ENCODE measurements at places on chromosomes 7 and 10.
A peak's percentile ranks its signal among the peaks of the same experiment; 100 is the strongest.

GRCh38 chr7:159211540-159212182 is 67.0 kb upstream of the VIPR2 start:
- DNase-seq: no peak

- no peak for DNase-seq
Measured at GRCh38 chr7:32178677-32179366, 108.6 kb upstream of the PDE1C start.

- DNase-seq: no peak
Measured at GRCh38 chr10:35532141-35532540, 73.0 kb upstream of the GJD4 start.

GRCh38 chr10:89869180-89869579 is 167.8 kb downstream of the KIF20B start:
- DNase-seq: no peak

GRCh38 chr7:68158686-68159295 is 1162.2 kb downstream of the TYW1 start:
- no peak for DNase-seq

- DNase-seq: no peak
Measured at GRCh38 chr7:6228361-6229229, 43.8 kb downstream of the CYTH3 start.

DNA sequence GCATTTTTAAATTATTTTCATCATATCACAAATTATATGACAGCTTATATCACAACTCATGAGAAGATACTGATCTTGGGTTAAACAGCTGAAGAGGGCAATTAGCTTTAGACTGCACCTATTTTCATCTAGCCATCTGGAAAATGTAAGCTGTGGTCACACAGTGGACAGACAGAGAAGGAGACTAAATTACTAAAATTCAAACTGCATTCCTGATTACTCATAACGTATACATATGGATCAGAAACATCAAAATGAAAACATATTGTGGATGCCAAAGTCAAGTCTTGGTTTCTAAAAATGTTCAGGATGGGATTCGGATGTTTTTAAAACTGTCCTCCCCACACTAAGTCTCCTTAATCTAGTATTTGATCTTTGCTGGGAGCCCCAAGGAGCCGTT is 6.6 kb downstream of the BBIP1 start:
- DNase-seq: no peak

- no peak for DNase-seq
Measured at GRCh38 chr7:26186364-26187311, 13.9 kb downstream of the HNRNPA2B1 start.

GRCh38 chr7:24392774-24393173 is 108.8 kb downstream of the NPY start:
- DNase-seq: no peak

DNA sequence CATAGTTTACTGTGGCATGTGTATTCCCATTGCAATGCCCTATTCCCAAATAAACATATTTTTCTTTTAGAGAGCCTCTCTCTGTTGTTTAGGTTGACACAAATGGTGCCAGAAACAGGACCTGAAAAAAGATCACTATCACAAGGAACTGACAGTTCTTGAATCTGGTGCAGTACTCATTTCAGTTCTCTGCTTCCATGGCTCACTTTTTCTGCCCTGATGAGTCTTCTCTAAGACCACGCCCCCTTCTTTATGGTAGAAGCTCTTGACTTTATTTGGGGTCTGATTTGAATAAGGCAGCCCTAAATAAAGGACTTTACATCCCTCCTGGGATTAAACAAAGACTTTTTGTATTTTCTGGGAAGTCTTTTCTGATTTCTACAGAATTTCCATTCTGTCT is 3.5 kb upstream of the CCDC126 start:
- DNase-seq: no peak

GRCh38 chr10:76086761-76087639 is 655.6 kb downstream of the LRMDA start:
- DNase-seq: no peak

DNA sequence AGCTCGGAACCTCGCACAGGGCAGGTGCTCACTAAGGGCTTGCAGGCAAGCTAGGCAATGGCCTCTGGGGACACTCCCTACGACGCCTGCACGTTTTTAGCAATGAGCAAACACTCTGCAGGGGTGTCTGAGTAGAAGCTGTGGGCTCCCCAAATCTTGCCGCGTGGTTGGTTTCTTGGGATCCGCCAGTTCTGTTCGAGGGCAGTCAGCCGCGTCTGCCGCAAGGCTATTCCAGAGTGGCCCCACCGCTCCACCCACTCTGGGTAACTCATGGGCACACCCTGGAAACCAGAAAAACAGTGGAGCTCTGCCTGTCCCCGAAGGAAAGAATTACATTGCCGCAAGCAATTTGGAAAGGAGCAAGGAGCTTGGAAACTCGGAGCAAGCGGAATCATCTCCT is 189.3 kb upstream of the LYZL2 start:
- DNase-seq: no peak

GRCh38 chr7:25171071-25171470 is 46.0 kb upstream of the CYCS start:
- no peak for DNase-seq

DNA sequence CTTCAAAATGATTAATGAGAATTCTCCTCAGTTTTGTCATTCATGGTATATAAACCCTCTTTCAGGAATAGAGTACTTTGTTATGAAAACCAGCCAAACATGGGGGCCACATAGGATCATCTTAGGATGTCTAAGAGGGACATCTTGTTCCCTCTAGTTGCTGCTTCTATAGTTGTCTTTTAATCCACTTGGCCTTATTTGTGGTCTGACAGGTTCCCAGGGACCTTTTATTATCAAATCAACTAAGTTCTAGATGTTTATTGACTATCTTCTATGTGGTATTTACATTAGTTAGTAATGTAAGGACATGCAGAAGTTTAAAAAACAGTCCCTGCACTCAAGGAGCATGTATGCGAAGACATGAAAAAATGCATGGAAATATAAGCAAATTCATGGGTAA is 1.6 kb upstream of the ZC3HAV1 start:
- no peak for DNase-seq

DNA sequence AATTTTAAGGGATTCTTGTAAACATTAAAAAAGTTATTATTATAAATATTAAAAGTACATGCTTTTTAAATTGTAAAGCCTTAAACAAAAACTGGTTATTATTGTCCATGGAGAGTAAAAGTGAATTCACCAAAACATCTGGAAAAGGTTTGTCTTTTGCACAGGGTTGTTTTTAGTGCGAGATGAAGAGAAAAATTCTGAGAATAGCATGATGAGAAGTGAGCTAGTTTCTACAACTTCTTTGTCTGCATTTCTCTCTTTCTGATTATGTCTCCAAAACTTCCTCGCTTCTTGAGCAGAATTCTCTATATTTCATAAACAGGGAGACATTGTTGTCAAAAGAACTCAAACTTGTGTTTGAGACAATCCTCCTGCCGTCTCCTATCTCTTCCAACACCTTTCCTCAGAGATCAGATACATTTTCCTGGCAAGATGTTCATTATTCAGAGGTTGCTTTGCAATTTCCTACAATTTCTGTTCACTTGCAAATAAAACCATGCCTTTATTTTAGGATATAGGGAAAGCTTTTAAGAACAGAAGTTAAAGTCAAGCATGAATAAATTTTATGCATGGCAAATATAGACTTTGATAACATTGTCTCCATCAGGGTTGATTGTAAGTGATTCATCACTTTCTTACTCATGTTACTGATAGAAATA is 372.1 kb upstream of the NPVF start:
- DNase-seq: no peak

DNA sequence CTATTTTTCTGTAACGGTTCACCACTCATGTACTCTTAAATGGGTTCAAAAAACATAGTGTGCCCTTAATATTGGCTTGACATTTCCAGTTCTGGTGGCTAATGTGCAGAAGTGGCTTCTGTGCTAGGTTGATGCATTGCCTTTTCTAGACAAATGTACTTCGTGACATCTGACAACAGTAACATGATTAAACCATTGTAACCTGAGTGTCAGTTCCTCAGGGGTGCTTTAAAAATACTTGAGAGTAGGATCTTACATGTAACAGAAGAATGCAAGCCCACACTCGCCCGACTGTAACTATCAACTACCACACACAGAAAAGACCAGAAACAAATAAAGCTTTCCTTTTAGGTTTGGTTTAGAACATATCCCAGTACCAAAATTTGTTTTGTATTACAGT is 393.4 kb upstream of the NFE2L3 start:
- DNase-seq: no peak

GRCh38 chr10:2038036-2038435 is 300.7 kb upstream of the ADARB2 start:
- DNase-seq: no peak

DNA sequence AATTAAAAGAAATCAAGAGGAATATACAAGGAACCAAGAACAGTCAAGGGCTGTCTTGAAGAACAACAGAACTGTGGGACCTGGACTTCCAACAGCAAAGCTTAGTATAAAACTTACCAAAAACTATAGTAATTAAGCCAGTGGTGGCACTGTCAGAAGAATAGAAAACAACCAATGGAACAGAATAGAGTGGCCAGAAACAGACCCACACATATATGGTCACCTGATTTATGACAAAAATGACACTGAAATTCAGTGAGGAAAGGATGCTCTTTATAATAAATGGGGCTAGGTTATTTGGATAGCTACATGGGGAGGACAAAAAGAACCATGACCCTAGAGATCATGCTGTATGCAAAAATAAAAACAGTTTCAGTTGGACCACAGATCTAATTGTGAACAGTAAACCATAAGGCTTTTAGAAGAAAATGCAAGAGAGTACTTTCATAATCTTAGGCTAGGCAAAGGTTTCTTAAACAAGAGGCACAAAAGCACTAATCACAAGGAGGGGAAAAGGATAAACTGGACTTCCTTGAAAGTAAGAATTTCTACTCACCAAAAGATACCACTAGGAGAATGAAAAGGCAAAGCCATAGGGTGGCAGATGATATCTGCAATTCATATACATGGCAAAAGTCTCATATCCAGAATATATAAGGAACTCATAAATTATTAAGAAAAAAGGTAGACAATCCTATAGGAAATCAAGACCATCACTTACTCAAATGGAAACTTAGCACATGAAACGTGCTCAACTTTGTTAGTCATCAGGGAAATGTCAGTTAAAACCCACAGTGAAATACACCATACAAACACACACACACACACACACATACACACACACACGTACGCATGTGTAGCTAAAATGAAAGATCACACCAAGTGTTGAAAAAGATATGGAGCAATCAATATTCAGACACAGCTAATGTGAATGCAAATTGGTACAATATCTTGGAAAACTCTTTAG is 20.8 kb downstream of the HYCC1 start:
- DNase-seq: no peak

GRCh38 chr10:17049195-17049594 is 80.4 kb downstream of the CUBN start:
- no peak for DNase-seq

DNA sequence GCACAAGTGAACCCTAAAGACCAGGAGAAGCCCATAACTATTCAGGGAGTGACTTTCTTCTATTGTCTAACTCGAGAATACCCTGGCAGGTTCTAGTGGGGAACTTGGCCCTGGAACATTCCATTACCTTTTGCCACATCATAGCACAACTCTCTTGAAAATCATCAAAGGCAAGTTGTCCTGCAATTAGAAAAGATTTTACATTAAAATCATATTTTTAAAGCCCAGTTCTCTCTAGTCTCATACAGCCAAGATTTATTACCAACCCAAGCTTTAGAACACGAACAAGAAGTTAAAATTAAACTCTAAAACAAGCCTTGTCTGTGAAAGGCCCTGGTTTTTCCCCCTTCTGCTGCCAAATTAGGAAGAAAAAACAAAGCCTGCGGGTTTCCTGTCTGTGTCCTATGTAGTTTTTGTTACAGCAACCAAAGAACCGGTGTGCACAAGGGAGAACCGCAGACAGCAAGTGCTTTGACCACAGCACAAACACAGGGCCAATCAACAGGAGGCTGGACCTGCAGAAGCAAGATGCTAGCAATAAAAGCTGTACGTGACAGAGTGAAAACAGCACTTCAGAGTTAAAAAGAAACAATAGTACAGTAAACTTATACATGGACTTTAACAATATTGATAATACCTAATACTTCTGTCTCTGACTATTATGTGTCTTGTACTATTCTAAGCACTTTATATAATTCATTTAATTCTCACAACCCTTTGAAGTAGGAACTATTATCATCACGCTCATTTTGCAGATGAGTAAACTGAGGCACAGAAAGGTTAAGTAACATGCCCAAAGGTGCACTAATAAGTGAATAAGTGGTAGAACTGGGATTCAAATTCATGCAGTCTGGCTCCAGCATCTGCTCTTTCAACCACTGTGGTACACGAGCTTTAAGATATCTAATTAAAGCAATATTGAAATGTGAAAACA is 65.8 kb downstream of the STK17A start:
- peak; percentile 39 for DNase-seq

- no peak for DNase-seq
Measured at GRCh38 chr10:75657351-75657750, 225.9 kb downstream of the LRMDA start.

- no peak for DNase-seq
Measured at GRCh38 chr7:109782806-109783205, 1213.1 kb downstream of the DNAJB9 start.

- DNase-seq: no peak
Measured at GRCh38 chr10:13788711-13789447, 202.1 kb downstream of the PRPF18 start.

DNA sequence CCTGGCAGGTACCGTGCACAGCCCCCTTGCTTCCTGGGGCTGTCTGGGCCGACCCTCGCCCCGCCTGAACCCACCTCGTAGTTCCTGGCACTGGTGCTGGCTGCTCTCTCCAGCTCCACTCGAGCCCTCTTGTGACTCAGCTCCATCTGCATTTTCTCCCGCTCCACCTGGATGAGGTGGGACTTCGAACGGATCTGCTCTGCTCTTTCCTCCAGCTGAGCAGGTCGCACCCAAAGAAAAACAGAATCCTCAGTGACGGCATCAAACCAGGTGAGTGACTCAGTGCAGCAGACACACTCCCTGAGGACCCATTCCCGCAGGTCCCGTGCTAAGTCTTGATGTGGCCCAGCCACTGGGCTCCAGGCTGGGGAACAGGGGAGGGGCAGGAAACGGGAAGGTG is 7.4 kb downstream of the MAD1L1 start:
- DNase-seq: no peak

DNA sequence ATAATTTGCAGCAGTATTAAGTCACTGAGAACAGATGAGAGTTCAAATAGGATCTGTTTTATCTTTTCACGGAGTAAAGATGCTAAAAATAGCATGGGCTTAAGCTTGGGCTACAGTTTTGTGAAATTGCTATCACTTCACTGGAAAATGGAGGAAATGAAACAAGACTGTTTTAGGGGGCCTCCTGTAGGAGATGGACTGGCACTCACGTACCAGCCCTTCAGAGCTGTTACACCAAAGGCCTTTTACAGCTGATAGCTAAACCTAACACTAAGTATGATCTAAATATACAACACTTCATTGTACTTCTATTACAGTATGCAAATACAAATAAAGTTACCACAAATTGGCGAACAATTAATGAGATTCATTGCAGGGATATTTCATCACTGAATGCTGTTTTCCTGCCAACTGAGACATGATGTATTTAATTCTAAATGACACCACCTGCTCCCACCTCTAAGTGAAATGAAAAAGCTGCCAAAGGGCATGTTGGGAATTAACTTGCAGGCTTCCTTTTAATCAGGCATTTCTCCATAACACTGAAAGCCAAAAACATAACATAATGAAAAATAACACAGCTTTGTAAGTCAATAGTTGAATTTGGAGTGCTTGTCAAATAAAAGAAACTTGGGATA is 304.5 kb upstream of the LRRN3 start:
- no peak for DNase-seq

GRCh38 chr10:22042557-22043326 is 39.2 kb upstream of the DNAJC1 start:
- no peak for DNase-seq

- DNase-seq: no peak
Measured at GRCh38 chr10:80253266-80253962, 36.0 kb downstream of the MAT1A start.

- DNase-seq: no peak
Measured at GRCh38 chr10:117071286-117072050, 66.5 kb upstream of the SHTN1 start.
